ENCODE measurements at places on chromosomes 3 and 15. TPM values are rescaled to one million over a fixed set of nuclear protein-coding genes. Genes with fewer than 3 reads are reported as not detected.
A peak's percentile ranks its signal among the peaks of the same experiment; 100 is the strongest.

DNA sequence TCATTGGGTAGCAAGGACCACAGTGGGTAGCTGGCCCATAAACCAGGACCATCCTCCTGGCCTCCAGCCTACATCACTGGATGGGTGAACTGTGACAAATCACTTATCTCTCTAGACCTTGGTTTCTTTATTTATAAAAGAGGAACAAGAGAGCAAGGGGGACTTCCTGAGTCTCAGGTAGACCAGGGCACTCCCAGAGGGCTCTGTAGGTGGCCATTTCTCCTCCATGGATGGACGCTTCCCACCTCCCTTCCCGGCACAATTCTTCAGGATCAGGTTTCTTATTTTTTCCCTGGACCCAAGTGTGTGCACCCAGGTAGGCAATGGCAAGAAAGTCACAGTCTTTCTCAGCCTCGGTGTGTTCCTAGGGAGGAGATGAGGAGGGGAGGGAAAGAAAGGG, 41.4 kb upstream of the SPATA12 start:
- no peak for ATAC-seq

- ATAC-seq: no peak
Observed at GRCh38 chr15:77021088-77021481, 26.2 kb downstream of the PSTPIP1 start.

- ATAC-seq: peak; percentile 27
Observed at GRCh38 chr15:52527911-52528563, 643 bp downstream of the MYO5A start.

GRCh38 chr3:126166009-126166408, 14.4 kb downstream of the ALDH1L1 start:
- ATAC-seq: no peak

GRCh38 chr3:107855710-107856109, 235.1 kb downstream of the CD47 start:
- peak; percentile 44 for ATAC-seq

- no peak for ATAC-seq
Observed at GRCh38 chr3:157610876-157611535, 107.8 kb upstream of the VEPH1 start.

DNA sequence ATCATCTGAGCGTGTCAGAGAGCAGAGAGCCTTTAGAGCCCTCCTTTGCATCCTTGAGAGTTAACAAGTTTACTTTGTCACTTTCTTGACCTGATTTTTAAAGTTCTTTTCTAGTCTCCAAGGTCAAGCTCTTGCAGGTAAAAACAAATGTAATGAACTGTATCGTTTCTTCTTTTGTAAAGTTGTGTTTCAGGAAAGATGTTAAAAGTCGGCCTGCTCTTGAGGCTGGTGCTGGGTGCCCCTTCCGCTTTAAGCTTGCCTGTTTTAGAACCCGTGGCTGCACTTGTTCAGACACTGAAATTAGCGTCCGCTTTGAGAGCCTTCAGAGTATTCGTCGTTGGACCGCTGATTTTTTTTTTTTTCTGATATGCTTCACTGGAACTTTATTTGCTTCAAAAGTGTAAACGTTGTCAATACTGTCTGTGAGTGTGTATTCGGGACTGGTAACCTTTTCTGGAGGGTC, 52.6 kb upstream of the ULK4 start:
- ATAC-seq: no peak

Gene SEMA5B
- 0.40 TPM for total RNA-seq

GRCh38 chr3:16372362-16373292, 107.6 kb downstream of the OXNAD1 start:
- ATAC-seq: no peak

DNA sequence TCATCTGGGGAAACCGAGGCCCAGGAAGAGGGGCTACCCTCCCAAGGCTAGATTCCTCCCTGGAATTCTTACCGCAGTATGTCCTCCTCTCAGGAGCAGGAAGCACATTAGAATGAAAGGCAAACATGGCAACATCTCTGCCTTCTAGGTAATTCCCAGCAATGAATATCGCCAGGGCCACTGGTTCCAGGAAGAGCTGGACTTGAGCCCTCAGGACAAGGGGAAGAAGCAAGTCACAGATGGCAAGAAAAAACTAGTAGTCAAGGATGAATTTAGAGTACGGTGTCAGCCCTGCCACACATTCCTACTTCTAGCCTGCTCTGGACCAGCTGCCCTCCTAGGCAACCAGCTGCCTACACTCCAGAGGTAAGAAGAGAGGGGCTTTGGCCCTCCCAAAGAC, 42.9 kb downstream of the MEGF11 start:
- no peak for ATAC-seq

Gene SIDT1
- 17.0 TPM for total RNA-seq

- no peak for ATAC-seq
Observed at GRCh38 chr3:193489949-193490348, 64.7 kb downstream of the ATP13A4 start.

Gene CPN2
- total RNA-seq: not detected

Gene CDHR4
- 0.40 TPM for total RNA-seq

GRCh38 chr15:89333959-89334509, 590 bp downstream of the POLG start:
- ATAC-seq: peak; percentile 7

GRCh38 chr3:31353166-31353565, 179.6 kb upstream of the STT3B start:
- ATAC-seq: no peak

Gene SMCO1
- total RNA-seq: not detected

Gene ST8SIA2
- not detected for total RNA-seq

DNA sequence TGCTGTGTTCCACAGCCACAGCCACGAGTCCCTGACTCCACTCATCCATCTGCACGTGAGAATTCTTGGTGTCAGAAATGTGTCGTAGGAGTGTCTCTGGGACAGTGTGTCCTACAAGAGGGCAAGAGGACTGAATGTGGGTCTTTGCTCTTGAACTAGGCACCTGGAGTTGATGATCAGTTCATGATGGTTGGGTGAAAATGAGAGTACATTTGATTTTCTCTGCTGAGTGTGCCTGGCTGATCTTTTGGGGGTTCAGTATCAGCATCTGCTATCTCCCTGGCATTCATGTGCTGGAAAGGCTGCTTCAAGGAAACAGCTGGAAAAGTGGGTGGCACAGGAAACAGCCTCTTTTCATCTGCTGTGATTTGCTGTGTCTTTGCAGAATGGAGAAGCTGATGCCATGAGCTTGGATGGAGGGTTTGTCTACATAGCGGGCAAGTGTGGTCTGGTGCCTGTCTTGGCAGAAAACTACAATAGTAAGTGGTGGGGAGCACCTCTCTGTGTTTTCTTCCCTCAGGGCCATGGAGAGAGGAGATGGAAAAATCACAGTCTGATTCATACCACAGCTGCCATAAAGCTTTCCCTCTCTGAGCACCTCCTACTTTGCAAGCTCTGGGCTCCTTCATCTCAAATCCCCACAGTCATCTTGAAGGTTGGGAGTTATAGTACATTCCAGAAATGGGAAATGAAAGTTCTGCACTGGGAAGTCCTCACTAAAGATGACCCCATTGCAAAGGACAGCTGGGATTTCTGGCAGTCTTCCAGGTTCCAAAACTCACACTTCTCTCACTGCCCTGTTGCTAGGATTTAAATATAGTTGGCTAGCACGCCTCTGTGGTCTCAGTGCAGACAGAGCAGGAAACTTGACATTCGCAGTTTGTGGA, 17.8 kb downstream of the TF start:
- ATAC-seq: no peak

Gene TMC3
- not detected for total RNA-seq

Gene TRPM1
- total RNA-seq: not detected
